A673 (cell line): ENCODE measurements at places on chromosomes 16 and 17. TPM values are rescaled to one million over a fixed set of nuclear protein-coding genes. Genes with fewer than 3 reads are reported as not detected.

- DNase-seq = no peak
Observed at GRCh38 chr17:52035336-52035915, 123.1 kb downstream of the CA10 start.

DNA sequence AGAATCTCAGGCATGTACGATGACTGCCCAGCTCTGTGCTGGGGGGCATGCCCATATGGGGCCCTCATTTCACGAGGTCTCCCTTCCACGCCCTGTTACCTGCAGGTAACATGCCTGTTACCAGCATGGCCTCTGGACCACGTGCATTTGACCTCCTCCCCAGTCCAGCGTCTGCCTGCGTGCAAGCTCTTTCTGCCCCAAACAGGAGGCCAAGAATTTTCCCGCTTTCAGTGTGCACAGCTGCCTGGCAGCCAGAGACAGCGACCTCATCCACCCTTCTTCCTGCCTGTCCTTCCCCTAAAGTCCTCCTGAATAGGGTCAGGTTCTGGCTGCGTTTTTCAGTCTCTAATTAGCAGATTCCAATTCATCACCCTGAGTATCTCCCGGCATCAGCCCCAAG lies 306.5 kb upstream of the ZFHX3 start:
- no peak for DNase-seq

- no peak for DNase-seq
Observed at GRCh38 chr17:39719563-39720355, 10.6 kb downstream of the MIEN1 start.

DNA sequence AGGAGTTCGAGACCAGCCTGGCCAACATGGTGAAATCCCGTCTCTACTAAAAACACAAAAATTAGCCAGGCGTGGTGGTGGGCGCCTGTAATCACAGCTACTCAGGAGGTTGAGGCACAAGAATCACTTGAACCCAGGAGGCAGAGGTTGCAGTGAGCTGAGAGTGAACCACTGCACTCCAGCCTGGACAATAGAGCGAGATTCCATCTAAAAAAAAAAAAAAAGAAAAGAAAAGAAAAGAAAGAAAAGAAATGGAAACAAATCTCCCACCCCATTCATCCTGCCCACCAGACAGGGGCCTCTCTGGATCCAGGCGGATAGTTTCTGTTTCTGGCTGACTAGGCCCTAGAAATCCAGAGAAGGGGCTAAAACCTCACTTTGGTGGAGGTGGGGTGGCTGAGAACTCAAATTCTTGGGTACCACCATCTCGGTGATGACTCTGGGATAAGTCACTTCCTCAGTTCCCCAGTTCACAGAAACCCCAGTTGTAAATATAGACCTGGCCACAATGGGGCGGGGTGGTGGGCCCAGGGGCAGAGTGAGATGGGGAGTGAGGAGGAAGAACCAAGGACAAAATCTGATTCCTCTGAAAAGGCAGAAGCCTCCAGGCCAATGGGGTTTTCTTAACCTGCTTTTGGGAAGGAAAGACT lies 22.2 kb downstream of the SOCS1 start:
- no peak for DNase-seq

DNA sequence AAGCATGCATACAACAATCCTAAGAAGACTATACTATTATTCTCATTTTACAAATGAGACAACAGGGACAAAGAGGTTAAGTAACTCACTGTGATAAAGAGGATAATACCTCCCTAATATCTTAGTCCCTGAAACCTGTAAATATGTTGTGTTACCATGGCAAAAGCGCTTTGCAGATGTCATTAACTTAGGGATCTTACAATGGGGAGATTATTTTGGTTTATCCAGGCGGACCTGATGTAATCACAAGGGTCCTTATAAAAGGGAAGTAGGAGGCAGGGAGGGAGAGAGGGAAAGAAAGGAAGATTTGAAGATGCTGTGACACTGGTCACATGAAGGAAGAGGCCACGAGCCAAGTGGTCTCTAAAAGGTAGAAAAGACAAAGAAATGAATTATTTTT lies 164.7 kb downstream of the CNTNAP4 start:
- DNase-seq = no peak

GRCh38 chr17:633641-634101 lies 81.0 kb downstream of the VPS53 start:
- no peak for DNase-seq

DNA sequence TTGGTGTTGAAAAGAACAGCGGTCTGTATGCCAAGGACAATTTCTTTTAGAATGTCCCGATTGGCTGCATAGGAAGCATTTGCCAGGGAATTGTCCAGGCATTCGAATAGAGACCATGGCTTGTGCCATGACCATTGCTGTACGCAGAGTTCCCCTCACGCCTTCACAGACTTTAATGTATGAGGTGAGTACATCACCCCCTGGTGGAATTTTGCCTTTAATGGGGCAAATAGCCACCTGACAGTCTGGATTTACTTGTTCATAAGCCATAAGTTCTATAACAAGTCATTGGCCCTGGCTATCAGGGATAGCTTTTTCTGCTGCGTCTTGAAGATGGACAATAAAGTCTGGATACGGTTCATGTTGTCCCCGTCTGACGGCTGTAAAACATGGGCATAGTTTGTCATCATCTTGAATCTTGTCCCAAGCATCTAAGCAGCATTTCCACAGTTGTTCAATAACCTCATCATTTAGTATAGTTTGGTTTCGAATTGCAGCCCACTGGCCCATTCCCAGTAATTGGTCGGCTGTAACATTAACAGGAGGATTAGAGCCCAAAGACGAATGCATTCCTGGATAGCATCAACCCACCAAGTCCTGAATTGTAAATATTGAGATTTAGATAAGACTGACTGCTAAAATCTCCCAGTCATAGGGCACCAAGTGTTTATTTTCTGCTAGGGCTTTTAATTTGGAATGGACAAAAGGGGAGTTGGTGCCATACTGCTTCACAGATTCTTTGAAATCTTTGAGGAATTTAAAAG lies 67.7 kb upstream of the ARL4D start:
- no peak for DNase-seq

- no peak for DNase-seq
Observed at GRCh38 chr17:40901981-40902474, 17.0 kb upstream of the KRT20 start.

DNA sequence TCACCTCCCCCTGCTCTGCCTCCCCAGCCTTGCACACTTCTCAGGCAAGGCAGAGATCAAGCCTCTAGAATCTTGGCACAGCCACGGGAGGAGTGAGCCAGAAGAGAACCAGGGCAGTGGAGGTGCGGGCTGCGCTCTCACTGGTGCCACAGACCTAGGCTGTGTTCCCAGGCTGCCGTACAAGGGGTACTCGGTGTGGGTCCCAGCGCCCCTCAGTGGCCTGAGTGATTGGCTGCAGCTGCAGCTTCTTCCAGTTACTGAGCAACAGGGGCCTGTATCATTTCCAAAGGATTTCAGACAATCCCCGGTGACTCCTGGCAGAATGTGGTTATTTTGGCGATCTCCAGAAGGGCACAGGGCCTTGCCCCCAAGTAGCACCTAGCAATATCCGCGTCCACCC lies 1852.1 kb downstream of the TP53TG3F start:
- DNase-seq = no peak

DNA sequence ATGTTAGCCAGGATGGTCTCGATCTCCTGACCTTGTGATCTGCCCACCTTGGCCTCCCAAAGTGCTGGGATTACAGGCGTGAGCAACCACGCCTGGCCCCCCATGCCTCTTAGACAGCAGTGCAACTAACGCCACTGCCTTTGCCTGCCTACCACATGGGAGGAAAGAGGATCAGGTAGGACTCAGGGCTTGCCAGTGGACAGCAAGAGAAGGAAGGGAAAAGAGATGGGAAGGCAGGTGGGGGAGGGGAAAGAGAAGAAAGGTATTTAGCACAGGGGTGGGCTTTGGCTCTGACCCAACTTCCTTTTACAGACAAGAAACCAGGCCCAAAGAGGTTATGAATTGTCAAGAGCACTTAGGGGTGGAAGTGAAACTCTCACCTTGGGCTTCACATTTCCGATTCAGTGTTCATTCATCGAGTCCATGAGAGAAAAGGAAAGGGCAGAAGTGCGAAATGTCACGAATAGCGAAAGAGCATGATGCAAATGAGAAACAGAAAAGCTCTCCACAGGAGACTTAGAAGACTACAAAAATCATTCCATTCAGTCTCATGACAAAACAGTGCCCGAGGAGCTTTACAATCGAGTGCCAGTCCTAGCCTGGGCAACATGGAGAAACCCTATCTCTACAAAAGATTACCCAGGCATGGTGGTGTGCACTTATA lies 36.4 kb downstream of the CDK5R1 start:
- DNase-seq = no peak

- no peak for DNase-seq
Observed at GRCh38 chr16:85989863-85990643, 91.1 kb downstream of the IRF8 start.

- no peak for DNase-seq
Observed at GRCh38 chr17:65446043-65446442, 115.4 kb downstream of the AXIN2 start.

- no peak for DNase-seq
Observed at GRCh38 chr17:21094298-21094704, 32.5 kb upstream of the DHRS7B start.

- DNase-seq = no peak
Observed at GRCh38 chr17:61583660-61584264, 7.3 kb downstream of the NACA2 start.

DNA sequence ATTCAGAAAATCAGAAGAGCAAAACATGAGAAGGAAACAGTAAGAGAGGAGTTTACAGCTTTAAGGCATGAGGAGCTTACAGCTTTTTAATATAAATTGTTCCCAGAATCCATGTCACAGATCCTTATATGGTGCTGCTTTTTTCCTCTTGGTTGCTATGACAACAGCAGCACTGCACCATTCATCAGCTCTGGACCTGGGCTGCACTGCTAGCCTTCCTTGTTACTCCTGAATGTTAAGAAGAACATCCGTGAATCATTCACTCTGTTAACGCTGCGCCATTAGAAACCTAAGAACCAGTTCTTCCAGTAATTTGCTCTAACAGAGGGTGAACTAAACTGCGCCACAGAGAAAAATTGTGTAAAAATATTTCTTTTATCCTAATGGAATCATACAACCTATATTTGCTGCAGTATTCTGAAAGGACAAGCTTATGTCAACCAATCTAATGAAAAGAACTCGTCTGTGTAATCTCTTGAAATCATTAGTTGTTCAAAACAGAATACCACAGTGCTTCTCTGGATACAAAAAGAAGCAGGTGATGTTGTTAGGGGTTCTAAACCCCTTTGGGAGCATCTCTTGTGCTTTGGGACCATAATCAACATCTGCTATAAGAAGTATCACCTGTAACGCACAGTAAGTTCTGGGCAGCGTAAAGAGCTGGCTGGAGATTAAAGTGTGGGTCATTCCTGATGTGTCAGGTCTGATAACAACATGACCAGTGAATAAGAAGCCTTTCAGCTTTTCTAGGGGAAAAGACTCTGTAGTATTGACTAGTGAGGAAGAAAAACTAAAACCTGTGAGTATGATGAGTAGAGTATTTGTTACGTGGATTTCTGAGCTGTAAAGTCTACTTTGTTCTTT lies 151.2 kb downstream of the TANC2 start:
- DNase-seq = peak; percentile 4

- no peak for DNase-seq
Observed at GRCh38 chr17:36921095-36921851, 16.0 kb upstream of the LHX1 start.

GRCh38 chr17:71399221-71399620 lies 721.6 kb upstream of the SOX9 start:
- no peak for DNase-seq

DNA sequence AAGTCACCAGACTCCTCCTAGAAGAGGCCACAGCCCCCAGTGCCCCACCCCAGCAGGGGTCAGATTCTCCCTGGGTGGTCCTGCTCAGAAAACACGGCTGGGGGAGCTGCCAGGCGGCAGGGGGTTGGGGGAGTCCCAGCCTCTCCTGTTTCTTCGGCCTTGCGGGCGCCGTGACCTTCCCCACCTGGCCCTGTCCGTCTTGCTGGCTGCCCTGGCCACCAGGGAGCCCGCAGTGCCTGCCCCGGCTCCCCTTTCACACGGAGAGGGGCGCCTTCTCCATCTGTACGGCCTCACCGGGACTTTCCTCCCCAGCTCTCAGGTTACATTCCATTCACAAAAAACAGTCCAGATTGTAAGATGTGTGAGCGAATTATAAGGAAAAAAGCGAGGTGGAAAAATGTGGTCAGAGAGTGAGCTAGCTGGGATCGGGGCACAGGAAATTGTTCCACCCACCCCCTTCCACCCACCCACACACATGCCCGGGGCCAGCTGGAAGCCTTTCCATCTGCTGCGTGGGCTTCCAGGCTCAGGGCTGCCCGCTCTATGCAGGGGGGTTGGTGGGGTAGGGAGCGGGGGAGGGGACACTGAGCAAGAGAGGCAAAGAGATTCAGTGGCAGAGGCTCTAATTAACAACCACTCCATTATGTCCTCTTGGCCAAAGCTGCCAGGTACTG lies 14.6 kb upstream of the CIBAR2 start:
- peak; percentile 86 for DNase-seq

DNA sequence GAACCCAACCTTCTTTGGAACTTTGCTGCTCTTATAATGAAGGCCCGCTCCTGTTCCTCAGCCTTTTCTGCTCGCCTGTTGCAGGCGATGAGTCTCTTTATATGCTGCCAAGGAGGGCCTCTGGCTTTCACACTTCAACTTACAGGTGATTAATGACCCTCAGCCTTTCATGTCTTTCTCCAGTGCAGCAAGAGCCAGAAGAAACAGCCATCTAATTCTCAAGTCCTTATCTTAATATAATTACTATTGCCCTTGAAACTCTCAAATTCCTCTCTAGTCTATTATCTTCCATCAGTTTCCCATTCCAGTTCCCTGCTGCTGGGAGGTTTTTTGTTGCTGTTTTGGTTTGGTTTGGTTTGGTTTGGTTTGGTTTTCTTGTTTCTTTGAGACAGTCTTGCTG lies 121.8 kb upstream of the MED13 start:
- DNase-seq = no peak

- no peak for DNase-seq
Observed at GRCh38 chr16:55489119-55489955, 10.3 kb downstream of the MMP2 start.

DNA sequence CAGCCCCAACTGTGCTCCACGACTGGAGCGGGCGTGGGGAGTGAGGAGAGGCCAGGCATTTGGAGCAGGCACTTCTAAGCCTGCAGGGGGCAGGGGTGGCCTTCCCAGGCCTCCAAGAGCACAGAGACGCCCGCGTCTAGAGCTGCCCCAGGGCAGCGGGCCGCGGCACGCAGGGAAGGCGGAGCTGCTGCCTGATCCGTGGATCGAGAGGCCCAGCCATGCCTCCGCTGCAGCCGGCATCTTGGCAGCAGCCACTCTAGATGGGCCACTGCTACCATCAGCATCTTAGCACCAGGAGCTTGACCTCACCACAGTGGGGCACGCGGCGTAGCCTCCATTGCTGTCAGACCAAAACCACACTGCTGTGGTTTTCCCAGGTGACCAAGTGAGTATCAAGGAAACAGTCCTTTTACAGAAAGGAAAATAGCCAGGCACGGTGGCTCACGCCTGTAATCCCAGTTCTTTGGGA lies 20.4 kb upstream of the WDR45B start:
- DNase-seq = peak; percentile 56

GRCh38 chr17:64538508-64539130 lies 31.8 kb downstream of the CEP95 start:
- no peak for DNase-seq

KRT31 gene
- not detected in 2 replicates for total RNA-seq

CHRNE gene
- 0.21 and 0.79 TPM in 2 replicates for total RNA-seq

EFCAB13 gene
- total RNA-seq = 0.66 TPM in 1 of 2 replicates, not detected in the other

EPX gene
- not detected in 2 replicates for total RNA-seq

CD19 gene
- not detected in 2 replicates for total RNA-seq

TBC1D3 gene
- total RNA-seq = not detected in 2 replicates

TBX21 gene
- total RNA-seq = not detected in 2 replicates

ACOX1 gene
- 35.0 and 39.5 TPM in 2 replicates for total RNA-seq

TMC7 gene
- total RNA-seq = 0.59 and 0.82 TPM in 2 replicates

CSH1 gene
- total RNA-seq = not detected in 2 replicates

COL1A1 gene
- 24.6 and 44.7 TPM in 2 replicates for total RNA-seq

SCGB1C2 gene
- total RNA-seq = not detected in 2 replicates

CLDN6 gene
- 0.21 and 0.31 TPM in 2 replicates for total RNA-seq
